ENCODE measurements at places on chromosomes 4 and X.

DNA sequence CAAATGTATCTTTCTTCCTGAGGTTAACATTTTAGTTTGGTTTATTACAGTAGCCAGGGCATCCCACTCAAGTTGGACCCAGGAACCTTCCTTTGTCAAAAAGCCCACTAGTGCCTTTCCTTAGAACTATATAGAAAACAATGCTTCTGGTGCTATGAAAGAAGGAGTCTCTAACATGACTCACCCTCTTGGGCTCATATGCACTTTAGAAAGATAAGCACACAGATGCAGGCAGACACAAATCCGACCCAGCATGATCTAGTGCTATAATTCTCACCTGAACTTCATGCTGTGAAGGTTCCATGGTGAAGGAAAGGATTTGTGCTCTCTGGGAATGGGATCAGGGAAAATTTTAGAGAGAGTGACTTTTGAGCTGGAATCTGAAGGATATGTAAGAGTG, 289.4 kb downstream of the ANKRD50 start:
- DNase-seq: no peak

- peak; percentile 74 for DNase-seq
Measured at GRCh38 chr4:185115827-185116232, 27.2 kb upstream of the SLC25A4 start.

- DNase-seq: no peak
Measured at GRCh38 chr4:6571608-6572007, 3.4 kb upstream of the MAN2B2 start.

- no peak for DNase-seq
Measured at GRCh38 chr4:2024683-2025082, 15.9 kb upstream of the NELFA start.

- DNase-seq: no peak
Measured at GRCh38 chrX:118216509-118216908, 99.9 kb upstream of the KLHL13 start.

DNA sequence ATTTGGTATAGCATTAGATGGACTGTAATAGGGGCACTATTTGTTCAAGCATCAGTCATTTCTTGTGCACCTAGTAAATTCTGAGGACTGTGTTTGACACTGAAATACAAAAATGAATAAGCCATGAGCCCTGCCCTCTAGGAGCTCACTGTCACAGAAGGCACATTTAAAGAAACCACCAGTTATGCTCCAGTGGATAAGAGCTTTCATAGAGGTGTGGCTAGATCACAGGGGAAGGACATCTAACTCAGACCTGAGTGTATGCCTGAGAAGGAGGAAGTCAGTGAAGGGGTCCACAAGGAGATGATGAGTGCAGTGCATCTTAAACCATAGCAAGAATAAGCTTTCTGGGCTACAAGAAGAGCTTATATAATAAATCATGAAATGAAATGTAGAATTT, 40.1 kb downstream of the BTC start:
- no peak for DNase-seq

DNA sequence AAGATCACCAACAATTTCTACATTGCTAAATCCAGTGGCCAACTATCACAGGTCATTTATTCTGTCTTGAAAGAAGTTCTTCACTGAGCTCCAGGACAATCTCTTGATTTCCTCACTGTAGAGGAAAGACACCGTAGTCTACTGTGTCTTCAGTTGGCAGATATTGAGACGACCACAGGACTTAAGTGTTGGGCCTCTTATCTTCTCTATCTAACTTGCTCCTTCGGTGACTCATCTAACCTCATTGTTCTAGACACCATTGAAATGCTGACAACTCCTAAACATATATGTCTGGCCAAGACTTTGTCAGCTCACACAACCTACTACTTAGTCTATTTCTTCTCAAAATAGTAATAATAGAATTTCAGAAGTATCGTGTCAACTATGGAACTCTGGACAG, 425.8 kb downstream of the ARAP2 start:
- no peak for DNase-seq

- peak; percentile 28 for DNase-seq
Measured at GRCh38 chrX:40922307-40922706, 162.9 kb upstream of the USP9X start.

- DNase-seq: peak; percentile 44
Measured at GRCh38 chr4:87555773-87556619, 26.8 kb upstream of the SPARCL1 start.

DNA sequence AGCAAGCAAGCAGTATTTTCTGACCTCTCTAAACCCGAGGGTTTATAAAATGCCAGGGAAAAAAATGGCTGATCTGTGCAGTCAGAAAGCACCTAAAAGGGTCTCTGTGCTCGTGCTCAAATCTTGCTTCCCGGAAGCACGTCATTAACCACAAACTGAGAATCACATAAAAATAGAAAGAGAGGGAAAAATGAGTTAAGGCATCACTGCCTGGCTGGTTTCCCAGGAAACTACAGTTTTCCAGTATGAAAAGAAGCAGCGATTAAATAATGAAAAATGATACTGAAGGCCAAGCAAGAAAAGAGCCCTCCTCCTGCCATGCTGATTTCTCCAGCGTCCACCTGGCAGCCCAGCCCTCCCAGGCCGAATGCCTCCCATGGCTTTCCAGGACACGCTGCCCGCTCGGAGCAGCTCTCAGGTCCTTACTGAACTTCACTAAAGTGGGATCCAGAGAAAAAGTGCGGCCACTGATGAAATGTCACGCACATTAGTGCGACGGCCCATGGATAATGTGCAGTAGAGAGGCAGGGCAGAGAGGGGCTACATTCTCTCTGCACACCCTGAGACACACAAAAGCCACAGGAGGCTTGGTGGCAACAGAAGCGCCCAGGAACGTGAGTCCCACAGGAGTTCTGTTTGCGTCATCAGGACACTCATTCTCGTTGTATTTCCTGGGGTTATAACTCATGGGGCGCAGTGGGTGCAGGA, 80.4 kb downstream of the WFS1 start:
- DNase-seq: no peak

DNA sequence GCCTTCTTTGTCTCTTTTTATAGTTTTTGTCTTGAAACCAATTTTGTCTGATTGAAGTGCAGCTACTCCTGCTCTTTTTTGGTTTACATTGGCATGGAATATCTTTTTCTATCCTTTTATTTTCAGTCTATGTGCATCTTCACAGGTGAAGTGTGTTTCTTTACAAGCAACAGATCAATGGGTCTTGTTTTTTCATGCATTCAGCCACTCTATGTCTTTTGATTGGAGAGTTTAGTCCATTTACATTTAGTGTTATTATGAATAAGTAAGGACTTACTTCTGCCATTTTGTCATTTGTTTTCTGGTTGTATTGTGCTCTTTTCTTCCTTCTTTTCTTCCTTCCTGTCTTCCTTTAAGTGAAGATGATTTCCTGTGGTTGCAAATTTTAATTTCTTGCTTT, 224.4 kb downstream of the SLC39A8 start:
- no peak for DNase-seq

DNA sequence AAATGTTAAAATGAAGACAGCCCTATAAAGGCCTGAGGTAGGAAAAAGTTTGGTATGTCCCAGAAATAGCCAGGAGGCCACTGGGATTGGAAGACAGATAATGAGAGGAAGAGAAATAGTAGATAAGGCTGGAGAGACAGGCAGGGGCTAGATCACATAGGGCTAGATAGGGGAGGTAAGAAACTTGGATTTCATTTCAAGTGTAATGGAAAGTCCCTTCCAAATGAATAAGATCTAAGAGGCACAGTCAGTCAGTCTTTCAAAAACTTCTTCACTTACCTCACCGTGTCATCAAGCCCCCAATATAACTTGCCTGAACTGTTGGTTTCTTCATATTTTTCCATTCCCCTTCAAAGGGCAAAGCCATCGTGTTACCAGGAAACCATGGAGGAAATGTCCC, 121.8 kb downstream of the SPCS3 start:
- DNase-seq: no peak

DNA sequence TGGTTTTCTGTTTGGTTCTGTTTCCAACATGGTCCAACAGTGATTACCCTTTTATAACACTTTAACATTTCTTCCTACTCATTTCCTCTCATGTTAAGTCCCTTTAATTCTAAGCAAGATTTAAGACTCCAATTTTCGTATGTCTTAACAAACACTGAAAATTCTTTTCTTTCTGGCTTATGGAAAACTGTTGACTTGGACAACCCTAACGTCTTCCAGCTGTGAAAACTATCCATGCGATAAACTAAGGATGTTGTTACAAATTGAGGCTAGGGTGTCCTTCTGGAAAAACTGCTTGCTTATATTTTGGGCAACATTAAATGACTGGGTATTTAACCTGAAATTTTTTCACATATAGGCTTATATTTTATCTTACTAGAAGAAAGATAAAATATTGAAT, 33.9 kb upstream of the RTL3 start:
- DNase-seq: no peak

DNA sequence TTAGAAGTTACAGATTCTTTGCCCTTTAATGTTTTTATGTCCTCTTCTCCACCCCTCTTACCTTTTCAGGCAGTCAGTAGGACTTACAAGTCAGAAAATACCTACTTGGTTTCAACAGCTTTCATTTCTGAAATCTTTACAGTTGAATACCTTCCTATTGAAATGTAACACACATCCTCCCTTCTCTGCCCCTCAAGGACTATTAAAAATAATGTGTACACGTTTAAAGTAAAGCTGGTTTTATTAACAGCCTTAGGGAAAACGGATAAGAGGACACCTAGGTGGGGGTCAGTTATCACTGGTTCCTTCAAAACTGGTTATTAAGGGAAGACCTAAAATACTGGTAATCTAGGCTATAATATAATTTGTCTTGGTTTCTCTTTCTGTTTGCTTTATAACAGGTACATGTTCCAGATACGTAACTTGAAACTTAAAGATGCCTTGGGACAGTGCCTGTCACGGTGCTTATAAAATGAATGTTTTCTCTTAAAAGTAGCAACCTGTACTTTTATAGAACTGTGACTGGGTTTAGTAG, 1.8 kb downstream of the CCSER1 start:
- no peak for DNase-seq

DNA sequence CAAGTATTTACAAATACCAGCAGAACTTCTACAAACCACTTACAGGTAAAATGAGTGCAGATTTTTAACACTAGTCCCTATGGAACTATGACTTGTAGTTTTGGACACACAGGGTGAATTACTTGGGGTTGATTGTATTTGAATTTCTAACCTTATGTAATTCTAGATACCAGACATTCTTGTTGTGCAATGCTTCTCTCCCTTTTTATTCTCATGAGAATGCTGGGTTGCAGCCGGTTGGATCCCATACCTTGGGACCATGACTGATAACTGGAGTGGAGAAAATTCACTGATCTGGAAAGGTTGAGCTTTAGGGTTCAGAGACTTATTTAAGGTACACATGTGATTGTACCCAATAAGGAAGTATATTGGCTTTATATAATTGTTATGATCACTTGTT, 8.8 kb downstream of the TET2 start:
- no peak for DNase-seq

GRCh38 chr4:2515830-2516550, 20.5 kb upstream of the FAM193A start:
- DNase-seq: no peak

DNA sequence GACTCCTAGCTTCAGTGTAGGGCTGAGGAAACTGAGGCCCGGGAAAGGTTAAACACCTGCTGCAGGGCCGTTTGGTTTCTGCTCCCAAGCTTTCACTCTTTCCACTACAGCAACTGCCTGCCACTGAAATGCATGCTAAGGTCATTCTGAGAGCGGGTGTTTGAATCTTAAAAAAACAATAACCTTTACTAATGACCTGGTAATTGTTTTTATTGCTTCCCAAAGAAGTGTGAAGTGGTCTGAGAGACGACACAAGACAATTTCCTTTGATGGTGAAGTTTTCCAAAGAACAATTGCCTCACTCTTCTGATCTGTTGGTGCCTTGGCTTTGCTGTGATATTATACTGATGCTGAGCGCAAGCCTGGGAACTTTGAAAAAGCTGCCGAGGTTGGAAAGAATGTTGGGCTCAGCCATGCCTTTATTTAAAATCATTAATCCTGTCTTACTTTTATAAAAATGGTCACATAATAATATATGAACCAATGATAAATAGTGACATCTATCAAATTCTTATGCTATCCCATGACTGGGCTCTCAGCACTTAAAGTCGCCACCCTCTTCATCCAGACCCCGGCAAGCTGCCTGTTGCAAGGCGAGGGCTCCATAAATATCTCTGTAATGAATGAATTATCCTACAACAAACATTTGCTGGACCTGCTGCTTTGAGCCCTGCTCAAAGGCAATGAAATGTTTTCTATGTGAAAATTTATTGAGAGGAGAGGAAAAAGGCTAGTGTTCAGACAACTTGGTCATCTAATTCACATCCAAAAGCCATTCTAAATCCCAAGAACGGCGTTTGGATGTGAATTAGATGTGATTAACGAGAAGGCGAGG, 67.8 kb upstream of the SOD3 start:
- no peak for DNase-seq

DNA sequence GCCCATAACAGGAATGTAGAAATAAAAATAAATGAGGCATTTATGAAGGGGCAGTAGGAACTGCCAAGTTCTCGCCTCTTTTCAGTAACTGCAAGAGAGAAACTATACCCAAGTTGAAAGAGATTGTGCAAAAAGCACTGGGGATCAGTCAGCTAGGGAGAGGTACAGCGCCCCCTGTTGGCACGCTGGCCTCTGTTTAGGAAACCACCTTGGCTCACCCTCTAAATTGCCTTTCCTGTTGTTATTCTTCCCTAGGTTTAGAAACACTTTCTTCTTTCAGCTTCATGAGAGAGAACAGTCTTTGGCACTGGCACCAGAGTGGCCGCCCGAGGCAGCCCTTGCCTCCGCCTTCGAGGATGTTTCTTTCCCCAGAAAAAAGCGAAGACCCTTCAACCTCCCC, 348.5 kb downstream of the MID1IP1 start:
- peak; percentile 55 for DNase-seq

- DNase-seq: no peak
Measured at GRCh38 chrX:67721321-67721720, 177.5 kb downstream of the AR start.

GRCh38 chrX:148825696-148826095, 325.3 kb downstream of the AFF2 start:
- no peak for DNase-seq

- no peak for DNase-seq
Measured at GRCh38 chrX:76184276-76184675, 11.4 kb downstream of the PBDC1 start.

GRCh38 chr4:110091434-110092140, 106.8 kb downstream of the ELOVL6 start:
- peak; percentile 29 for DNase-seq

DNA sequence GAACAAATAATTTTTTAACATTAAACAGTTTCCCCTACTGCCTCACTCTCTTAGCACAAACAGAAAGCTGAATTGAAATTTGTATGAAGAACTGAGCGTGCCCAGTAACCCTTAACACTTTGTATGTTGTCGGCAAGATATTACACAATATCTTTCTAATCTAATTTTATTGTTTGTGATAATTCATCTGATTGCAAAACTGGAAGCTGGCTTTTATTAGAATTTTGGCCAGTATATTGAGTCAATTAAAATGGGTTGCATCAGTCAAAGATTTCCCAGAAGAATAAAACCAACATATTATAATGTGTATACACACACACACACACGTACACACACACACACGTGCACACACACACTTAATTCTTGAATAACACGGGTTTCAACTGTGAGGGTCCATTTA, 2332.1 kb downstream of the PCDH7 start:
- DNase-seq: no peak

- DNase-seq: peak; percentile 7
Measured at GRCh38 chrX:38768079-38768478, 33.2 kb upstream of the MID1IP1 start.
